ENCODE measurements at places on chromosomes 5 and 9.

GRCh38 chr9:80784647-80785046 is 904.7 kb downstream of the TLE1 start:
- DNase-seq, result no peak

- DNase-seq, result no peak
These were observed 147.6 kb upstream of the TRIM32 start for GRCh38 chr9:116539549-116539948.

GRCh38 chr5:172180936-172181335 is 7.1 kb downstream of the STK10 start:
- DNase-seq, result peak; percentile 58

- no peak for DNase-seq
These were observed 481.5 kb upstream of the TUSC1 start for GRCh38 chr9:26159575-26160392.

DNA sequence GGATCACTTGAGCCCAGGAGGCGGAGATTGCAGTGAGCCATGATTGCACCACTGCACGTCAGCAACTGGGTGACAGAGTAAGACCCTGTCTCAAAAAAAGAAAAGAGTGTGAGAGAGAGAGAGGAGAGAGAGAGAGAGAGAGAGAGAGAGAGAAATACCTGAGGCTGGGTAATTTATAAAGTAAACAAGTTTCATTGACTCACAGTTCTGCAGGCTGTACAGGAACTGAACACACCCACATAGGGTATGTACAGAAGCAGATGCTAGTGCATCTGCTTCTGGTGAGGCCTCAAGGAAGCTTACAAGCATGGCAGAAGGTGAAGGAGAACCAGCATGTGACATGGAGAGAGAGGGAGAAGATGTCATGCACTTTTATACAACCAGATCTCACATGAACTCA is 46.4 kb upstream of the CHD1 start:
- no peak for DNase-seq

DNA sequence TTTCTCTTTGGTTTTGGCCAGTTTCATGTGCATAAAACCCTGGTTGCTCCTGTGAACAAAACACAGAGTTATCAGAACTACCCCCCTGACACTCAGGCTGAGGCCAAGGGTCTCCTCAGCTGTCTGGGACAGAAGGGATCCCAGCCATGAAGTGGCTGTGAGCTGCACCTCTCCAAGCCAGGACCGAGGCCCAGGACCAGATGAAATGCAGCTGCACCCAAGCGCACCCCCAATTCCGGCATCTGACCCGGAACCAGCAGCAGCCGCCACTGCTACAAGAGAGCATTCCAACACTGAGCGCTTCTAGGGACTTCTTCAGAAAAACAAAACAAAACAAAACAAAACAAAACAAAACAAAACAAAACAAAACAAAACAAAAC is 16.0 kb upstream of the SLC25A51 start:
- DNase-seq, result no peak

DNA sequence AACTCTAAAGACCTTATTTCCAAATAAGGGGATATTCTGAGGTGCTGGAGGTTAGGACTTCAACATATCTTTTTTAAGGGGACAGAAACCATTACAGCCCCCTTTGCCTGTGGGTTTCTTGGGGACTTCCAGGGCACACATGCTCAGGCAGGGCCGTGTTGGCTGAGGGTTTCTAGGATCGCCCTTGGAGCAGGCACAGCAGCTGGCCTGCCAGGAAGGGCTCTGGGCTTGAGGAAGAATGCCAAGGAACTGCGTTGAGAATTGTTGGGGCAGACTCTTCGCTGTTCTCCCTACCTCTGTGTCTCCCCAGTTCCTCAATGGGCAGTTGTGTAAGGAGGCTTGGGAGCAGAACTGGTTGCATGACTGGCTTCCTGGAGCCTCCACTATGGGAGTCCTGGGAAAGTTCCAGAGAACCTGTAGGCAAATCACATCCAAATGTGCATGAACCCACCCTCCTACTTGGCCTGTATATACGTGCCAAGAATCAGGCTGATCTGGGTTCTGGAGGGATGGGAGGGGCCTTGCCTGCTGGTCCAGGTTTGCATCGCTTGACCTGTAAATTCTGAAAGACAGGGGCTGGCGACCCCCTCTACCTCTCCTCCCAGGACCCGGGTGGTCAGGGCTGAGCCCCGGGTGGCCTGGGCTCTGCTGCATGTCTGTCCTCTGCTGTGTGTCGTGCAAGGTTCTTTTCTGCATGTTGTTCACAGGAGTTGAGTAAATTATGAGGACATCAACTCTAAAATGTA is 65.5 kb downstream of the HSPA4 start:
- no peak for DNase-seq

- no peak for DNase-seq
These were observed 96.8 kb upstream of the IFNK start for GRCh38 chr9:27427272-27427643.

- DNase-seq, result no peak
These were observed 534.5 kb downstream of the BNC2 start for GRCh38 chr9:16335788-16336580.

GRCh38 chr9:105883847-105884246 is 189.5 kb downstream of the TMEM38B start:
- no peak for DNase-seq

GRCh38 chr9:112348257-112349007 is 15.0 kb upstream of the PTBP3 start:
- peak; percentile 84 for DNase-seq

- DNase-seq, result no peak
These were observed 174.4 kb downstream of the GAPVD1 start for GRCh38 chr9:125435776-125436612.

GRCh38 chr5:168721002-168721753 is 142.0 kb upstream of the PANK3 start:
- no peak for DNase-seq

DNA sequence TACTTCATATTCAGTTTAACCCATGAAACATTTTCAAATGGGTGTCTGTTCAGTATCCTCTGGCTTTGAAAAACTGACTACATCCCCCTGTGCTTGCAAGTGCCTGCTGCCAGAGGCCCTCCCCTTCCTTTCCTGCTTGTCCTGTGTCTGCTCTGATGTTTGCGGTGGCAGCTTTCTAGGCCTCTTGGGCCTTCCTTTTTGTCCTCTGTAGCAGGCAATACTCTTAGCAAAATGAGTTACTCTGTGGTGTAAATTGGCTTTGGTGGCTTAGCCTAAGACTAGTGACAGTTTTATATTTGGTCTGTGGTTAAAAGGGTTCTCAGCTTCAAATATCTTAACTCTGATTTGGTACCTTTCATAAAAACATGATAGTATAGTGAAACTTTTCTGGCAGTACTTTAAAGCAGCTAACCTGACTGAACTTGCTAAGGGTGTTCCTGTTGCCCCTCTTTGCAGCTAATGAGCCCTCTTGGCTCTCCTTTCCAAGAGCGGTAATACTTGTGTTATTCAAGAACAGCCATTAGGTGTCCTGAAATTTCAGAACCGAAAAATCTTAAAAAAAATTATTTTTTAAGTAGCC is 76.6 kb downstream of the GOLM1 start:
- DNase-seq, result peak; percentile 12

DNA sequence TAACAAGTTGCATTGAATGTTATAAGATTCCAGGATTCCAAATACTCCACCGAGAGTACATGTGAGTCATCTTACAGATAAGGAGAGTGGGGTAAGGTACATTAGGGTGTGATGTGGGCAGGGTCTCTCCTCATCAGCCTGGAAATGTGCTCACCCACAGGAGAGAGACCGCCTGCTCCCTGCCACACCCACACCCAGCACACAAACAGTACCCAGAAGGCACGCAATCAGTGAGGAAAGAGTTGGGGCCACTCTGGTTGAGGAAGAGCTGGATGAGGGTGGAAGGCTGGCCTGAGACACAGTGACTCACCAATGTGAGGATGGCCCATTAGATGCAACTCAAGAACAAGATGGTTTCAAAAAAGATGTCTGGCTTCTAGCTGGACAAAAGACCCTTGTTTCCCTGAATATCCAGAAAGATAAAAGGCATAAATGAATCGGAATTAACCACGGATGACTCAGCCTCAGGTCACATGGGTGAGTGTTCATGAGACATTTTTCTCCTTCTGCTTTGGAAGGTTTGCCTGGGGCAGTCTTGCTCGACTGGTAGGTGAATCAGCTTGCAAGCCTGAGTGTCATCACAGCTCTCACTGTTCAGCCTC is 51.1 kb upstream of the LHFPL2 start:
- no peak for DNase-seq

DNA sequence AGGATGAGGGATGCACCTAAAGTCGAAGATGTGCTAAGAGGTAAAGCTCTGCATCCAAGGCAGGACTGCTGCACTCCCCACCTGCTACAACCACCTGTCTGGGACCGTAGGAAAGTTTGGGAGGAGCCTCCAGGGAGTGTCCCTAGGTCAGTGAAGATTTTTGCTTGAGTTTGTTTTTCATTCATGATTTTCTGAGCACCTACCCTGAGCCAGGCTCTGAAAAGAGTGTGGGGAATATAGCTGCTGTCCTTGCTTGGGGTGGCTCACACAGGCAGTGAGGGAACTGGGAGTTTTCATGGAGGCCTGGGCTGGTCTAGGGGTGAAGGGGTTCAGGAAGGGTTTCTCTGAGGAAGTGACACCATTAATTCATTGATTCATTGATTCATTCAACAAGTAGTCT is 48.9 kb downstream of the SAR1B start:
- DNase-seq, result no peak

- peak; percentile 70 for DNase-seq
These were observed 156.3 kb upstream of the IER5L start for GRCh38 chr9:129334105-129334935.

DNA sequence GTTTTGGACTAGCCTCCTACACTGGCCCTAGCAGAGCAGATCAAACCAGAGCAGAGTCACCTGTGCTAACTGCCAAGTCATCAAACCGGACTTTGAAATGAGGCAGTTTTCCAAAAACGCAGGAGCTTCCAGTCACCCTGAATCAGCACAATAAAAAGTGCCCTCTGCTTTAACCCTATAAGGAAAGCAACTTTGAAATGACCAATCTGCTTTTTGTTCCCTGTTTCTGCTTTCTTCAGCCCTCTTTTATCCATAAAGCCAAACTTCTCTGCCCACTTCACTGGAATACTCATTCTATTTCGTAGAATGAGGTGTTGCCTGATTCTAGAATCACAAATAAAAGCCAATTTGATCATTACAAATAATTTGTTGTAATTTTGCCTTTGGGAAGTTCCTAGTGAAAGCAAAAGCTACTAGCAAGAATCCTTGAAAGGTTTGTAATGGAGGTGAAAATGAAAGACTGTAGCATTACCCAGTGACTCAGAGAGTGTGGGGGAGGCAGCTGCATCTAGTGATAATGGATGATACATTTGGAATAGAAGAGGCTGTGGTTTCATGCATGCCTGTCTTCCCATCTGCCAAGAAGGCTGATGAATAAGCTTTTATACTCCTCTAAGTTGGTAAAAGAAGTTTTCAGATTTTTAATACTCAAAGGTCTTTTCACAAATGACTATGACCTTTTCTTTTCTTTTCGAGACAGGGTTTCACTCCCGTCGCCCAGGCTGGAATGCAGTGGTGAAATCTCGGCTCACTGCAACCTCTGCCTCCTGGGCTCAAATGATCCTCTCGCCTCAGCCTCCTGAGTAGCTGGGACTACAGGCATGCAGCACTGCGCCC is 14.9 kb downstream of the SPAAR start:
- DNase-seq, result no peak

DNA sequence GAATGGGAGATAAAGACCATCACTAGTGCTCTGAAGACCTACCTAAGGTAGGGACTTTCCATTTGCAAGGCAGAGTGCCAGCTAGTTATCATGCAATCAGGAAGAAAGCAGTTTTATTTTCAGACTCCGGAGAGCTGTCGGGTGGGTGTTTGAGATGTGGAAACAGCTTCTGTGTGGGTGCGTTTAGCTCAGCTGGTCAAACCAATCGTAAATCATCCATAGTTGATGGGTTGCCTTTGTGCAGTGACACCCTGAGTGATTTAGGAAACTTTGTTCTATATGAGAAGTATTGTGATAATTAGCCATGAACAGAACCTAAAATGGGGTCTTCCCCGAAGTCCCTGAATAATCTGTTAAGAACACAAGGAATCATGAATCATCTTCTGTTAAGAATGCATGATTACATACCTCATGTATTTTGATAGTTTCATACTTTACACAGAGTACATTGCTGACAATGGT is 284.3 kb downstream of the ARHGAP26 start:
- DNase-seq, result peak; percentile 12

GRCh38 chr5:16726538-16726946 is 109.7 kb upstream of the RETREG1 start:
- DNase-seq, result peak; percentile 8

DNA sequence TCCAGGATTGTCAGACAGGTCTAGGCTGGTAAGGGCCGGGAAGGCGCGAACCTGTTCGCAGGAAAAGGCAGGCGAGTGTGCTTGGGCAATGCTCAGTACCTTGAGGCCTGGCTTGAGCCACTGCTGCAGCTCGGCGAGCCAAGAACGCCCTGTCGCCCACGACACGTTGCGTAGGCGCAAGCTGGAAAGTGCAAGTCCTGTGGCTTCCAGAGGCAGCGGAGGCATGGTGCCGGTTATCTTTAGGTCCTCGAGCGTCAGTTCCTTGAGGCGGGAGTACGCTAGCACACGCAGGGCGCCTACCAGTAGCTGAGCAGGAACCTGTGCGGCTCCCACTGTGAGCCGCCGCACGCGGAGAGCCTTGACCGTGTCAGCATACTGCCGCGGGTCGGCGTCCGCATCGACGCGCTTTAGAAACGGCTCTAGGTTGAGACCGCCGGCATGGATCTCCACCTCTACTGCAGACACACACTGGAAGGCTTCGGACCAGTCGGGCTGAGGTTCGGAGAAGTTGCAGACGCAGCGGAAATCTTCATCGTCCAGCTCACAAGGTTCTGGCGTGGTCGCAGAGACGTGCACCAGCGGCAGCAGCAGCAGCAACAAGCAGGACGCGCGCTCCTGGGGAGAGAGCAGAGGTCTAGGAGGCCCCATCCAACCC is 482 bp downstream of the CD14 start:
- DNase-seq, result peak; percentile 66

- DNase-seq, result no peak
These were observed 450.4 kb upstream of the CTNND2 start for GRCh38 chr5:12354686-12355085.

DNA sequence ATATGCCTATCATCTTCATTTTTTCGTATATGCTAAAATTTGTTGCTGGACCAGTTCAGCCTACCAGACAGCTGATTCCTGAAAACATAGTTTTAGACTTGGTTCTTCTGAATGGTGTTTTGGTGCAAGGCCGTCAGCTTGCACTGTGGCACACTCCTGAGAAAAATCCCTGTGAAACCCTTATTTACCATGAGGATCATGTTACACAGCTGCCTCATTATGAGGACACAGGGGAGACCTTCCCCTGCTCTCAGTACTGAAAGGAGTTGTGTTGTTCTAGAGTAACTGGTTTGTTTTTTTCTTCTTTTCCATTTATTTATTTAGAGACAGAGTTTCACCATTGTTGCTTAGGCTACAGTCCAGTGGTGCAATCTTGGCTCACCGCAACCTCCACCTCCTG is 37.6 kb downstream of the MAST4 start:
- no peak for DNase-seq
